NCI-H748 treated with DMSO at 0.1 percent for 48 hours (cell line): ENCODE measurements at places on chromosomes 16 and 17.

- no peak for DNase-seq
Observed at GRCh38 chr16:13421726-13422125, 498.2 kb upstream of the ERCC4 start.

- DNase-seq: no peak
Observed at GRCh38 chr17:41393294-41393693, 4.1 kb downstream of the KRT31 start.

DNA sequence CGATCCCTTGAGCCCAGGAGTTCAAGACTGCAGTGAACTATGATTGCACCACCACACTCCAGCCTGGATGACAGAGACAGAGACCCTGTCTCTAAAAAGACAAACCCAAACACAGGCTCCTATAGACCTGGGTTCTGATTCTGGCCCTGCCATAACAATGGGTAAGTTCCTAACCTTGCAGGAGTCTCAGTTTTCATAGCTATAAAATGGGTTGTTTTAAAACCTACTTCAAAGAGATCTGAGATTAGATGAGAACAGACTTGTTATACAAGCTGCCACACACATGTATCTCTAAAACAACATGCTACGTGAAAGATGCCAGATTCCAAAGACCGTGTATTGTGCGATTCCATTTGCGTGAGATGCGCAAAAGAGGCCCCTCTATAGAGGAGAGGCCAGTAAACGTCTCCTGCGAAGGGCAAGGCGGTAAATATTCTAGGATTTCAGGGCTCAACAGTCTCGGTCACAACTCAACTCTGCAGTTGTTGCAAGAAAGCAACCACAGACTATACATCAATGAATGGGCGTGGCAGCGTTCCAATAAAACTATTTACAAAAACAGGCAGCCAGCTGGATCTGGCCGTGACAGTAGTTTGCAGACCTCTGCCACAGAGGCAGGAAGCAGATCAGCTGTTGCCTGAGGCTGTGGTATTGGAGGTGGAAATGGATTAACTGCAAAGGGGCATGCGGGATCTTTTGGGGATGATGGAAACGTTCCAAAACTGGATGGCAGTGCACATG, 5.9 kb downstream of the CORO7 start:
- peak; percentile 5 for DNase-seq

DNA sequence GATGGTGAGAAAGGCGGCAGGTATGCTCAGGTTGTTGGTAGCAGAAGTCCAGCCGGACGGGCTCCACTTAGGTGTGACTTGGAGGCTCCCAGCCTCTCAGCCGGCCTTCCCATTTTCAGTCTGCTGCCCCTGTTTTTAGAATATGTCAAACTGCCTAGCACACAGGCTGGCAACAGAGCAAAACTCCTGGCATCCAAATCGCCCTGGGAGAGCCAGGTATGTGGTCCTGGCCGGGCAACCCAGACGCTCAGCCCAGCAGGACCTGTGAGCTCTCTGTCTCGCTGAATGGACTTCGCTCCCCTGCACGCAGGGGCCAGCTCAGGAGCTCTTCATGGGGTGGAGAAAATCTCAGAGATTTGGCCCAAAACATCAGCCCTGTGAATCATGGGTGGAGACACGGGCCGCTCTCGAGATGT, 147.9 kb upstream of the CHMP6 start:
- DNase-seq: no peak

- DNase-seq: no peak
Observed at GRCh38 chr17:59796785-59797205, 89.3 kb downstream of the VMP1 start.

- no peak for DNase-seq
Observed at GRCh38 chr17:77326636-77327035, 185.9 kb downstream of the SEC14L1 start.

DNA sequence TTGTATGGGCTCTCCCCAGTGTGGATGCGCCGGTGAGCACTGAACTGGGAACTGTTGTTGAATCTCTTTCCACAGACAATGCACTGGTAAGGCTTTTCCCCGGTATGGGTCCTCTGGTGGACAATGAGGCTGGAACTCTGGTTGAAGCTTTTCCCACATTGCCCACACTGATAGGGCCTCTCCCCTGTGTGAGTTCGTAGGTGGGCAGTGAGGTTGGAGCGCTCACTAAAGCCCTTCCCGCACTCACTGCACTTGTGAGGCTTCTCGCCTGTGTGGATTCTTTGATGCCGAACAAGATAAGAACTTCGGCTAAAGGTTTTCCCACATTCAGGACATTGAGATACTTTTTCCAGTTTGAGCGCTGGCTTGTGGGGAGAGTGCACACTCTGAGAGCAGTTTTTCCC, 17.8 kb downstream of the ZSCAN32 start:
- no peak for DNase-seq

DNA sequence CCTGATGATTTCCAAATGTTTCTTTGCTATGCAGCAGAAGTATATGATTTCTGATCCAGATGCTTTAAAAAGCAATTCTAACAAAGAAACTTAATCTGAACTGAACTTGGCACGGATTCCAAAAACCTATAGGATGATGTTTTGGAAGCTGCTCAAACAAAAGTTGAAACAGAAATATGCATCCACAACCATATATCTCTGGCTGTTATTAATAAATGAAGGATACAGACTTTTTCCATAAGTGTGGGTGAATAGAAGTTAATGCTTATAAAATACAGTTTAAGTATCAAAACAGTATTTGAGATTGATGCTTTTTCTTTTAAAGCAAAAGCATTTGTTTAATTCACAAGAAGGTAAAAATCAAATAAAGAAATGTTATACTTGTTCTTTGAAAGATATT, 27.9 kb upstream of the NACA2 start:
- no peak for DNase-seq
